Small intestine (tissue), 16 donors: ENCODE measurements at places on chromosomes 4 and X.

GRCh38 chr4:164359881-164360280 lies 394.1 kb upstream of the SMIM31 start:
- DNase-seq = no peak

- no peak for DNase-seq
Observed at GRCh38 chr4:89069481-89069880, 12.5 kb upstream of the FAM13A start.

- no peak for DNase-seq
Observed at GRCh38 chrX:54811301-54811885, 3.8 kb downstream of the MAGED2 start.

DNA sequence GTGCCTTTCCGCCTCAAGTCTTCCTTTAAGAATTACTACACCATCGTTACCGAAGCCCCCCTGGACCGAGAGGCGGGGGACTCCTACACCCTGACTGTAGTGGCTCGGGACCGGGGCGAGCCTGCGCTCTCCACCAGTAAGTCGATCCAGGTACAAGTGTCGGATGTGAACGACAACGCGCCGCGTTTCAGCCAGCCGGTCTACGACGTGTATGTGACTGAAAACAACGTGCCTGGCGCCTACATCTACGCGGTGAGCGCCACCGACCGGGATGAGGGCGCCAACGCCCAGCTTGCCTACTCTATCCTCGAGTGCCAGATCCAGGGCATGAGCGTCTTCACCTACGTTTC lies 2.2 kb downstream of the PCDH10 start:
- DNase-seq = no peak

GRCh38 chr4:3469386-3470243 lies 6.5 kb downstream of the DOK7 start:
- no peak for DNase-seq

DNA sequence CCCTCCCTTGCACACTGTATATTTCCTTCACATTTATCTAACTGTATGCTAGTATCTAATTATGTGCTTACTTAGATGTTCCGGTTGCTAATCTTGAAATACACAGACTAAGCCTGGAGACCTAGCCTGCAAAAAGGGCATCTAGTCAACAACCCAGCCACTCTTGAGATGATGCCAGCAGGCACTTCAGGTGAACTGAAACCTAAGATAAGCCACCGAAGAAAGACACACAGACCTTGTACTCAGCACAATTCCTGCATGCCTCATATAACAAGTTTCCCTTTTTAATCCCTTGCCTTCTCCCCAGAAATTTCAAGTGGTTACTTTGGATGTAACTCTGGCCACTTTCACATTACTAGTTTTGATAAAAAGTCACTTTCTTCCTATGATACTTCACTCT lies 2506.6 kb downstream of the ARAP2 start:
- DNase-seq = no peak

DNA sequence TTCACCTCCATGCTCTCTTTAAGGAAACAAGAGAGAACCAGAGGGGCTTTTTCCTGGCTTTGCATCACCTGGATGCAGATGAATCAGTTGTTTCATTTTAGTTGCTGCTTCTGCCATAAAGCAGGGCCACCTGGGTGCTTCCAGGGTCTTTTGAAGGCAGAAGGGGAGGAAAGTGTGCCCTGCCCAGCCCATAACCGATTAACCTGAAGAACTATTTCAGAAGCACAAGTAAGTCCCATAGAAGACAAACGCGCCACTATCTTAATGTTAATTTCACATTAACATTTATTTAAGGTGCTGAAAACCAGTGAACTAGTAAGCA lies 32.1 kb downstream of the IRF2 start:
- DNase-seq = no peak

- DNase-seq = no peak
Observed at GRCh38 chr4:137623013-137623412, 90.7 kb upstream of the PCDH18 start.

GRCh38 chr4:139416073-139416673 lies 37.7 kb upstream of the RAB33B start:
- peak; percentile 53 for DNase-seq

DNA sequence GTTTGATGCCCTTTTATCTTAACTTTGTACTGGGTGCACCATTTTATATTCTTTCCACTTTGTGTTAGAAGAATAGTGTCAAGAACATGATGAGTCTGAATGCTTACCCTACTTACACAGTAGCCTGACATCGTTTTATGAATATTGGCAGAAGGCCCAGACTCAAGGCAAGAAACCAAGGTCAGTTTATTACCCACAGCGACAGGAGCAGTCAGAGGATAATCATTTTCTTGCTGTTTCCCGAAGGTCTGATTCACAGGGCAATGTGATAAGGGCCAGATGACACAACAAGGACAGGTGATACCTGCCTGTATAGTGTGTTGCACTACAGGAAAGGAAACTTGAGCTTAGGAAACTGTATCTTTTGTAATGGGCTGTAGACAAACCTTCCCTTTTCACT lies 417.4 kb downstream of the SPOCK3 start:
- peak; percentile 97 for DNase-seq

GRCh38 chr4:24729119-24729730 lies 66.1 kb upstream of the SOD3 start:
- no peak for DNase-seq

- no peak for DNase-seq
Observed at GRCh38 chrX:85115252-85115651, 111.6 kb downstream of the APOOL start.

GRCh38 chr4:53841711-53842110 lies 222.7 kb downstream of the CHIC2 start:
- DNase-seq = no peak

DNA sequence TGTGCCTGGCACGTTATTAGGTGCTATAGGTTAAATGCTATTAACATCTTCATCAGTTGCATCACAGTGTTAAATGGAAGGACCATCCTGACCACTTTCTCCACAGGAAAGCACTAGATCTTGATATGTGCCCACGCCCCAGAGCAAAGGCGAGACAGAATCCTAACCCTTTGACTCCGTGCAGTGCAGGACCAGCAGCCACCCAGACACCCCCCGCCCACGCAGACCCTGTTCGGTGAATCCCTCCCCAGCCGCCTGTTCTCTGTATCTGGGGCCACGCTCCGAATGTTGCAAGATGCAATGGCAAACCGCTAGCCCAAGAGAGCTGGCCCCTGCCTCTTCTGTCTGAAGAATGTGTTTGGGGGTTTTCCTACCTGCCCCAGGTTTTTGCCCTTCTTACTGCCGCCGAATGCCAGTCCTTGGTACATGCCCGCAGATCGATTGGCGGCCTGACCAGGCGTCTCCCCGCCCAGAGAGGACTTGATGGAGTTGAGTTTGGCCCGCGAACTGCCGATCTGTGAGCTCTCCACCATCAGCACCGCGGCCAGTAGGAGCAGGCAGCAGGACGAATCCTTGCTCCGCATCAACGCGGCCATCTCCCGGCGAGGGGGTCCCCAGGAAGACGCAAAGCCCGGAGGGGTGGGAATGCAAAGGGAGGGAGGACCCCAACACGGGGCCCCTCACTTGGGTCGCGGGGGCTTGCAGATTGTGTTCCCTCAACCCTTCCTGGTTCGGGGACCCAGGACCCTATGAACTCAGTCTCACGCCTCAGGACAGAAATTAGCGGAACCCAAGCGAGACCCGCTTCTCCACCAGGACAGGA lies 906 bp downstream of the DKK2 start:
- DNase-seq = no peak

- DNase-seq = no peak
Observed at GRCh38 chr4:160319221-160319867, 1216.5 kb downstream of the RAPGEF2 start.

GRCh38 chr4:17475481-17475880 lies 36.4 kb downstream of the QDPR start:
- DNase-seq = no peak

GRCh38 chr4:75429208-75429607 lies 85.0 kb downstream of the RCHY1 start:
- DNase-seq = no peak

DNA sequence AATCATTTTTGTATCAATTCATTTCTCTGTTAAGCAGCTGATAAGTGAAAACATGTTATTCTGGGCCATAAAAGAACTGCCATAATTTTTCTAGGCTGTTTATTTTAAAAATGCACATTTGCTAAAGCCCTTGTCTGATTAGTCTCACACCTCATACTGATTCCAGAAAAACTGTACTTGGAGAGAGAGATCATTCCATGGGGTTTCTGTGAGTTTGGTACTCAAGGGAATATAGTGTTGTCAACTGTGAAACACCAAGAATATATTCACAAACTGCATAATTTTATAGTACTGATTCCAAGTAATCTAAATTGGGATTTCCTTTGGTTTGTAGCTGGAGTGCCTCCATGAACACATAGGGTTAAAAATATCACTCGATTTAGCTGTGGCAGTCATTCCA lies 547.6 kb downstream of the RPA4 start:
- no peak for DNase-seq

- peak; percentile 39 for DNase-seq
Observed at GRCh38 chr4:30716158-30716557, 4.0 kb upstream of the PCDH7 start.

- no peak for DNase-seq
Observed at GRCh38 chr4:74110670-74111069, 11.7 kb upstream of the CXCL2 start.

DNA sequence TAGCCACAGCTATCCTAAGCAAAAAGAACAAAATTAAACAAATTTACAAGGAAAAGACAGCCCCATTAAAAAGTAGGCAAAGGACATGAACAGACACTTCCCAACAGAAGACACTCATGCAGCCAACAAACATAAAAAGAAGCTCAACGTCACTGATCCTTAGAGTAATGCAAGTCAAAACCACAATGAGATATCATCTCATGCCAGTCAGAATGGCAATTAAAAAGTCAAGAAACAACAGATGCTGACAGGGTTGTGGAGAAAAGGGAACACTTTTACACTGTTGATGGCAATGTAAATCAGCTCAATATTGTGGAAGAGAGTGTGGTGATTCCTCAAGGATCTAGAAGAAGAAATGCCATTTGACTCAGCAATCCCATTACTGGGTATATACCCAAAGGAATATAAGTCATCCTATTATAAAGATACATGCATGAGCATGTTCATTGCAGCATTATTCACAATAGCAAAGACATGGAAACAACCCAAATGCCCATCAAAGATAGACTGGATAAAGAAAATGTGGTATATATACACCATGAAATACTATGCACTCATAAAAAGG lies 163.0 kb upstream of the TET2 start:
- no peak for DNase-seq

GRCh38 chrX:73076838-73077237 lies 2.5 kb downstream of the PABPC1L2A start:
- no peak for DNase-seq

DNA sequence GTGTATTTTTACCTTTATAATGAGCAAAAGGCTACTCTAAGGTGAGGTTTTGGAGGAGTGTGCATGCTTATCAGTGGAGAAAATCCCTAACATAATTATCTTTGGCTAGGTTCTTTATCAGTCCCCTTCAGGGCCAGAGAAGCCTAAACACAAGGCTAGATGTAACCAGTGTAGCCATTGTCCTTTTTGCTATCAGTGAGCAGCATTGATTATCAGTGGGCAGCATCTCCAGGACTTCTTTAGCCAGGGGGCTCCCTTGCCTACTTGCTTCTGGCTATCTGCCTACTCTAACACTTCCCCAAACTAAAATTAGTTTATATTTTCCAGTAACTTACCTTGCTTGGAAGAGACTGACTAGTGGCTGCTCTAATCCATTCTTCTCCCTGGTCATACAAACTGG lies 595.6 kb downstream of the TRAM1L1 start:
- no peak for DNase-seq

GRCh38 chr4:176540814-176541213 lies 221.0 kb downstream of the SPCS3 start:
- no peak for DNase-seq

- no peak for DNase-seq
Observed at GRCh38 chr4:1593458-1593857, 90.7 kb downstream of the FAM53A start.

GRCh38 chrX:13906093-13906492 lies 89.2 kb upstream of the GPM6B start:
- DNase-seq = no peak

GRCh38 chr4:8393593-8394038 lies 46.9 kb downstream of the ACOX3 start:
- DNase-seq = no peak

DNA sequence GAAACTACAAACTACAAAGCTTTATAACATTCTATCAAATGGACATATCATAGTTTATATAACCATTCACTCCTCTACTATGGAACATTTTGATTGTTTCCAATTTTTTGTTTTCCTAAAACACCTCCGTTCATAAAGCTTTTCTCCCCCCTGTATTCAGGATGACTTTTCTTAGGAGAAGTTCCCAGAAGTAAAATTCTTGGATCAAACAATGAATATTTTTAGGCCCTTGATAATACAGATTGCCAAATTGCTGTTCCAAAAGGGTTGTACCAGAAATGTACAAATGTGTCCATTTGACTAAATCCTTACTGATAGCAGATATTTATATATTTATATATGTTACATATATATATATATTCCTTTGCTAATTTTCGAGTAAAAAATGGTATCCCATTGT lies 77.8 kb downstream of the GPC3 start:
- DNase-seq = no peak

DNA sequence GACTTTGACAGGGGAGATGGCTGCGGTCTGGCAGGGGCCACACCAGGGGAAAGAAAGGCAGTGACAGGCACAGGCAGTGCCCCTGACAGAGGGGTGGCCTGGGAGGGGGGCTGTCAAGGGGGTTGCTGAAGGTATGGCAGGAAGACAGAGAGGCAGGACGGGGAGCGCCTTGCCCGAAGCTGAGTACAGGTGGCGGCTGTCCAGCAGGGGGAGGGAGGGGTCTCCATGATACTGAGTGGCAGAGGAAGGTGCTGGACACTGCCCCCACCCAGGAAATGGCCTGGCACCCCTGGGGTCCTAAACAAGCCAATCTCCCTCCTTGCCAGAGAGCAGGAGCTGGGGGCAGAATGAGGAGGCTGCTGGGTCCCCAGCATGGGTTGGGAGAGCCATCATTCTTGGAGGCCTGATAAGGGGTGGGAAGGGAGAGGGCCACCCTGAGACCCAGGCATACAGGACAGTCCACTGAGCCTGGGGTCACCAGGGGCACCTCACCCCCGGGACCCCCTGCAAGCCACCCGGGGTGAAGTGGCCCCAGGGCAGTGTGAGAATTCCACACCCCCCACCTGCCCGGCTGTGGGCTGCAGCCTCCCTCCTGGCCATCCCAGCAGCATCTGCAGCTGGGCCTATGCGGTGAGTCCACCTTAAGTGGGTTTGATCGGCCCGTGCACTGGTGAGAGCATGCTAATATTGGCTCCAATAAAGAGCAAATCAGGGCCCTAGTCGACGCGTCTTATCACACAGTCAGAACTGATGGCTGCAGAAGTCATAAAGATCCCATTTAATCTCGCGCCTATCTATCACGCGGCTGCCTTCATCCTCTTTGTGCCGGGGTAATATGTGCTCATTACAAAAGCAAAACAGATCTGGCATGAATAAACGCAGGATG lies 108.5 kb downstream of the FAM53A start:
- no peak for DNase-seq

DNA sequence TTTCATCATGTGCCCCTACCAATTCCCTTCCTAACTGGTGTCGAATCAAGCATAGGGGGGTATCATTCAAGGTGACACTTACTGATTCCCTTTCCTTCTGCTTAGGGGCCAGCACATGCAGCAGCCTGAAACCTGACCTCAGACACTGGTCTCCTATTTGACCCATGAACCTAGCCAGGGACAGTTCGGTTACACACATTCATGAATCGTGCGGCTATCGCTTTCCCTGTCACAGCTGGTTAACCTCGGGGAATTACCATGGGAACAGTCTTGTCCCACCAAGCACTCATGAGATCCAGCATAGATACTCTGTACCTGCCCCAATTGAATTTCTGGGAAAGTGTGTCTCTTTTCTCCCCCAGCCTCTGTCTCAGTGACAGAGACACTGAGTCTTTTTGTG lies 140.4 kb downstream of the ZNF674 start:
- no peak for DNase-seq
